Stimulated activated naive CD8-positive, alpha-beta T cell treated with anti-CD3 and anti-CD28 coated beads, Interleukin-15, amount 100 ng/mL, for 72 hours (primary cell): ENCODE measurements at places on chromosomes 4 and X.

DNA sequence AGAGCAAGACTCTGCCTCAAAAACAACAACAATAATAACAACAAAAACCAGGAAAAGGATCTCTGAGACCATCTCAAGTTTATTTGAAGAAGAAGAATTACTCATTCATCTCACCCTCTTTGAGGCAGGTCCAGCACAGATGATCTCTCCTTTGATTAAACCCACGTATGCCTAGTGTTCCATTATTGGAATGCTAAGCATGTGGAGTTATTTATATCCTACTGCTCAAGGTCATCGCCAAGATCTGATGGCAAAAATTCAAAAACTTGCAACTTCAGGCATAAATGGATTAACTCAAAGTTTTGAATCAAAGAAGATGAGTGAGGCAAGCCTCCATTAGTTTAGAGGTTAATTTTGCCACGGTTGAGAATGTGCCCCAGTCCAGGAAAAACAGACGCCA lies 184.2 kb downstream of the DHRSX start:
- no peak for DNase-seq

DNA sequence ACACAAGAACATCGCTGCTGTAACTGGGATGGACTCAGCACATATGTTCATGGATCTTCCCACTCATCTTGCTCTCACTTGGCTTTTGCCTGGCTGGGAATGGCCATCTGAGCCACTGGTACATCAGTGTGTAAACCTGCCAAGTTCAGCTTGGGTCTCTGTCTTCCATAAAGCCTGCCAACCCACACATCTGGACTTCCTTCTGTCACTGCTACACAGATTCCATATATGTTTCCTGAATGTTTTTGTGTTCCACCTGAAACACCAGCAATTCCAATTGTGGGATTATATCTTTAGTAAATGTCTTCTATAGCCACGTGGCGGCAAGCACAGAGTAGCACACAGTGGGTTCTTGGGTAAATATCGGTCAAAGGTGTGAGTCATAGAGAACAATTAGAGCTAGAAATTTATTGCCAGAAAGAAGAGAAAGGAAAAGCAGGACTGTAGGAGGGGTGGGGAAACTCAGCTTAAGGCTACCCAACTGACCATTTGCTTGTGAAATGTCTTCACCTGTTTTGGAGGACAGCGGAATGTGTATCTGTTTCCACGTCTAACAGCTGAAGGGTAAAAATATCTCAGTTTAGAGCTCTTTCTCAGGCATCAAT lies 125.9 kb downstream of the MFAP3L start:
- DNase-seq = no peak

DNA sequence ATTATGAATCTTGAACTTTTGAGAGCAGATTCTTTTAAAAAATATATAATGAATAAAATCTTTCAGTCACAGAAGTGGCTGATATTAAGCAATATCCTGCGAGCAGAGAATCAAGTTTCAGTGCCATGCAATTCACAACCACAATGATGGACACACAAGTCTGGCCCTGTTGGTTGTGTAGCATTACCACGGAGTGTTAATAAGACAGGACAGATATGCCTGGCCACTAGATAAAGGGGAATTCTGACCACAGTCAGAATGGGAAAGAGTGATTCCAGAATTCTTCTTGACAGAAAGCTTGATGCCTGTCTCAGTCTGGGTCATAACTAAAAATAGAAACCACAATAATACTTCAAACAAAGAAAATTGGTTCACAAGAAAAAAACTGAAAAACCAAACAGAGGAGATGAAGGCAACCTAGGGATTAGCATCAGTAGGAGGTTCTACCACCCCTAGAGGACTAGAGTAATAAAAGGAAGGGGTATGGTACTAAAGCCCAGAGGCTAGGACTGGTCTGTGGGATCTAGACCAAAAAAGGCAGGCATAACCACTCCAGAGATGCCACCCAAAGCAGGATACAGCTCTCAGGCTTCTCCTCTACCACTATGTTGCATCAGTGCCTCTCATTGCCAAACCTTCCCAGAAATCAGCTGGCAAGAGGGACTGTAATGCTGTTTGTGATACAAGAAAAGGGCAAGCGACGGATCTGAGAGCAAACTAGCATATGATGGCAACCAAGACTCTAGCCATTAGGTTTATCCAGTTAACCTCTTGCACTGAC lies 59.0 kb downstream of the RNF150 start:
- no peak for DNase-seq

- DNase-seq = no peak
These were observed 195.4 kb upstream of the PPP1R2C start for GRCh38 chrX:42973321-42973720.

GRCh38 chr4:25031077-25031621 lies 403 bp upstream of the LGI2 start:
- DNase-seq = no peak

DNA sequence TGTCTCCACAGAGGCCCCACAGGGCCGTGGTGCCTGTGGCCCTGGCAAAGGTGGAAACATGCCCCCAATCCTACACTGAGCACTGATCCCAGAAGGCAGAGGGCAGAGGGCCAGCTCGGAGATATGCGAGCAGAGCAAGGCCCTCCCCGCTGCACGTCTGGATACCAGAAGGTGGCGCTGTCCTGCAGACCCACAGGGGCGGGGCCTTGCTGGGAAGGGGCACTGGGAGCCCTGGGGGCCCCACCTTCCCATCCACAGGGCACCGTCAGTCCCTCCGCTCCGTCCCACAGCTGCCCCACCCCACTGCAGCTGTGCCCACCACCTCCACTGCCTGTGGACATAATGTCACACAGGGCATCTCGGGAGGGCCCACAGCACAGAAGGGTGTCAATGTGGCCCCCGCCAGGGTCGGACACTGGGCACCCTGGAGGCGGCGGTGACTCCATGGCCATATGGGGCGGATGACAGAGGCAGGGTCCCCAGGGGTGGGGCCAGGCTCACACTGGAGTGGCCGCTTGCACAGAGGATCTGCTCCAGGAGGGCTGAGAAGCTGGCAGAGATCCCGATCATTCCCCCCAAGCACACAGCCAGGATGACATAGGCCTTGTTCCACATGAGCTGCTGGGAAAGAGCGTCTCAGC lies 4.8 kb downstream of the SLC49A3 start:
- DNase-seq = peak; percentile 53

GRCh38 chr4:6881908-6882307 lies 27.7 kb upstream of the TBC1D14 start:
- no peak for DNase-seq

DNA sequence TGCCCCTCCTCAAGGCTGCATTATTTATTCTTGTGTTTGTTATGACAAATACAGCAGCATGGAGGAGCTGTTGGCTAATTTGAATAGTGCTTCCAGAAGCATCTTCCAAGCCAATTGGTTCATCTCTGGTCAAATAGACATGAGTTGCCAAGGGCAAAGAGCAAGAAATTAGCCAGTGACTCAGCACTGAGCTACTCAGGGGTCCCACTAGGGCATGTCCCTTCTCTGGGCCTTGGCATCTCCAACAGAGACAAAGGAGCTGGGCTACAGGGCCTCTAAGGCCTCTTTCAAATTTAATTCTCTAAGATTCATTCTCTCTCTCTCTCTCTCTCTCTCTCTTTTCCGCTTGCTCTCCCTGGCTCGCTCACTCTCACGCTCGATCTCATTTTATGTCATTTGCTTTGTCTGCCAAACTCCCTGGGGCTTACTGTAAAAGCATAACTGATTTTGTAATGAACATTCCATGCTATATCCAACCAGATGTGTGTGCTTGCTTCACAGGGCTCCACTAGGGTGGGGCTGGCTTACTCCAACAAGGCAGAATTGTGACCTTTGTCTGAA lies 86.7 kb upstream of the MAGEA4 start:
- no peak for DNase-seq

DNA sequence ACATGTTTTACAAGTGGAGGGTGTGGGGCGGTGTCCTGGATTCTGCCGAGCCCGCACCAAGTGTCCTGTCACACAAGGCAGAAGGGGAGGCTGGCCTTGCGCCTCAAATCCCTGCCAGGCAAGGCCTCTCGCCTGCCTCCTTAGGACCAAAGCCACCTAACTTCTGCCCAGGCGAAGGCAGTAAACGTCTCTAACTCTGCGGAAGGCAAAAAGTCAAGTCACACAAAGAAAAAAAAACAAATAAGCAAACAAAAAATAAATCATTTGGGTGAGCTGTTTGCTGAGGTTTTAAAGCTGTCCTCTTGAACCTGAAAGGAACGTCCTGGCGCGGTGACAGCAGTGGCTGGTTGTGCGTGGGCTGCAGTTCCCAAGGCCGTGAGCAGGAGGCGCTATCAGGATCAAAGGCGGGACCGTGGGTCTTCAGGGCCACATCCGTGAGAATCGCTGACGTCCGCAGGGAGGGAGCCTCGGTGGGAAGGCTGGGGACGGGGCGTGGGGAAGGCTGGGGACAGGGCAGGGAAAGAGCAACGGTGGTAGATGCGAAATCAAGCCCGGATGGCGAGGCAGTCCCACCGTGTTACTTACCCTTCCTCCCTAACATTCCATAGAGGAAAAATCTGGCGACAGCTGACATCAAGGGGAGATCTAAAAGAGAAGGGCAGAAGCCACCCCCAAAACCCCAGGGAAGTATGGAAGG lies 99.1 kb downstream of the TRAPPC11 start:
- DNase-seq = no peak

DNA sequence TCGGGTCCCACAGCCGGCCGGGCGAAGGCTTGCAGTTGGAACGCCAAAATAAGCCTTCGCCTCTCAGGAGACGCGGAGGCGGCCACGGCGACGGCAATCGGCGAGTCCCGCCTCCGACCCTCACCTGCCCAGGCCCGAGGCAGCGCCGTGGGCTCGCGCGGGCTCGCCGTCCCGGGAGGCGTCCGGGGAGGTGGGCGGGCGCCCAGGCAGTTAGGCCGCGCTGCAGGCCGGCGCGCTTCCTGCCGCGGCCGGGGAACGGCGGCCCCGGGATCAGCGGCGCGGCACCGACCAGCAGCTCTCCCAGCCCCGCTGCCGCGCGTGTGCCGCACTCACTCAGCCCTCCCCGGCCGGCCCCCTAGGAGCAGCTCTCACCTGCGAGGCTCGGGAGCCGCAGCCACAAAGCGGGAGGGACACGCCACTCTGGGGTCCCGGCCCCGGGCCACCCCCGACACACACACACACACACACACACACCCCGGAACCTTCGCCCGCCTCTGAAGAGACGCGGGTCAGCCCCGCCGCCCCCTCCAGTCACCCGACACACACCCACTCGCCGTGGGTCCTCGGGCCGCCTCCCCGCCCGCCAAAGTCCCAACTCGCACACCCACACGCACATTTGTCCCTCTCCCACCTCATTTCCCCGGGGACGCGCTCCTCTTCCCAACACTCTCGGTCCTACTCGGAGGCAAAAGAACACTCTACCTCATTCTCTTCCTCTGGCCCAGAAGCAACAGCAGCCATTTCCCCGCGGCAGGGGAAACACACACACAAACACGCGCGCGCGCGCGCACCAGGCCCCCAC lies at the start of gene CNOT6L:
CNOT6L (minus strand) TSS at position 767 of the 802 bp plus-strand sequence; CDS start at position 707, 60 bp downstream.
- peak; percentile 63 for DNase-seq

DNA sequence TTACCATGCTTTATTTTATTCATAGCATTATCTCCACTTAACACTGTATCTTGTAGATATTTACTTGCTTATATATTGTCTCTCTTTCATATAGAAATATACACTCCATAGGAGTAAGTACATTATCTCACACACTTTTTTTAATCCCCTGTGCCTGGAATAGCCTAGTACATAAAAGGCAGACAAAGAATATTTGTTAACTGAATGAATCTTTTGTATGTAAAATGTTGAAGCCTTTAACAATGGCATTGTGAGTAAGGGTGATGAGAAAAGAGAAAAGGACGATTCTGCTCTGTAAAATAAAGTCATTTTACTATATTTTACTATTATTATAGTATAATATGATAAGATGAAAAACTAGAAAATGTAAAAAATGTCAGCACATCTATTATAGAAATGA lies 97.7 kb upstream of the PDHA2 start:
- no peak for DNase-seq

- no peak for DNase-seq
These were observed 1628.9 kb upstream of the AGA start for GRCh38 chr4:179071131-179071530.

DNA sequence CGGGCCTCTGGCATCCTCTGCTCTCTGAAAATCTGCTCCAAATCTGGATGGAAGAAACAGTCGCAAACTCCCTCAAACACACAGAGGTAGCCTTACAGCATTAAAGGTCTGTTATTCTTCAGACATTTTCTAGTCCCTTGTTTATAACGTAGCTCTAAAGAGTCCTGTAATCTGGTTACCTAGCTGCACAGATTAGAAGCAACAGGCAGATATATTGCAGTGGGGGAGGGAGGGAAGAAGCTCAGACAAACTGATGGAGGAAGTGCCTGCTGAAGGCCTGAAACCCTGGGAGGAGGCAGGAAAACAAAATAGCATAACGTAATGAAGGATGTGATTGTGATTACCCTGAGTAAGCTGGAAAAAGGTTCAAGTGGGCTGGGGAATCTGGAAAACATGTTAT lies 39.4 kb downstream of the ZCCHC12 start:
- DNase-seq = no peak

- DNase-seq = no peak
These were observed 321.3 kb downstream of the RAB28 start for GRCh38 chr4:13162886-13163285.

DNA sequence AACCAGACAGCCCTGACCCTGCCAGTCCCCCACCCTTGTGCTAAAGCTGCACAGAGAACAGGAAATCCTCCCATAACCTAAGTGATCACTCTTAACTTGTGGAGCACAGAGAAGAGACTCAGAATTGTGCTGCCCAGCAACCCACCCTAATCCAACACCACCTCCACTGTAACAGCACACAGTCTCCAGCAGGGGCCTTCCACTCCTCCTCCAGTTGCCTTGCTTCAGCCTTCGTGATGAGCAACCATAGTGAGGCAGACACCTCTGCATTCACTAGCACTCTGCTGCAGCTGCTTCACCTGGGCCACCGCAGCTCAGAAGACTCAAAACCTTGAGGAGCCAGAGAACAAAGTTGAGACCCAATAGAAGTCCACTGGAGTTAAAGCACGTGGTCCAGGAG lies 7.9 kb upstream of the UGT2B4 start:
- DNase-seq = no peak

GRCh38 chr4:56289934-56290333 lies 97.4 kb downstream of the AASDH start:
- DNase-seq = no peak

DNA sequence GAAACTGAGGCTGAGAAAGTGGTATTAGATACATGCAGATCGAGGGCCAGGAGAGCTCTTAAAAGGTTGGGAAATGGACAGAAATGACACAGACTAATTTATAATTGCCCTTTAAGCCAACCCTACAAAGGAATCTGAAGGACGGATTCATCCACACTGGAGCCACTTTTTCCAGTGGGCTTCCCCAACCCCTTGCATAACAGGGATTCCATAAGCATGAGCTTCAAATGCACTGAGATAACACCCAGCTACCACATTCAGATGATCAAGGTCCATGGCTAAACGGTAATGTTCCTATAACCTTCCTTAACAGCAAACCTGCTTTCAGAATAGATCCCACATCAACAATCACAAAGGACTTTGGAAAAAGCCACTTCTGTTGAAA lies 34.2 kb downstream of the PLAC1 start:
- no peak for DNase-seq
